ENCODE measurements at places on chromosomes 4 and X.

GRCh38 chr4:54050214-54050904 is 14.0 kb downstream of the CHIC2 start:
- DNase-seq: no peak

DNA sequence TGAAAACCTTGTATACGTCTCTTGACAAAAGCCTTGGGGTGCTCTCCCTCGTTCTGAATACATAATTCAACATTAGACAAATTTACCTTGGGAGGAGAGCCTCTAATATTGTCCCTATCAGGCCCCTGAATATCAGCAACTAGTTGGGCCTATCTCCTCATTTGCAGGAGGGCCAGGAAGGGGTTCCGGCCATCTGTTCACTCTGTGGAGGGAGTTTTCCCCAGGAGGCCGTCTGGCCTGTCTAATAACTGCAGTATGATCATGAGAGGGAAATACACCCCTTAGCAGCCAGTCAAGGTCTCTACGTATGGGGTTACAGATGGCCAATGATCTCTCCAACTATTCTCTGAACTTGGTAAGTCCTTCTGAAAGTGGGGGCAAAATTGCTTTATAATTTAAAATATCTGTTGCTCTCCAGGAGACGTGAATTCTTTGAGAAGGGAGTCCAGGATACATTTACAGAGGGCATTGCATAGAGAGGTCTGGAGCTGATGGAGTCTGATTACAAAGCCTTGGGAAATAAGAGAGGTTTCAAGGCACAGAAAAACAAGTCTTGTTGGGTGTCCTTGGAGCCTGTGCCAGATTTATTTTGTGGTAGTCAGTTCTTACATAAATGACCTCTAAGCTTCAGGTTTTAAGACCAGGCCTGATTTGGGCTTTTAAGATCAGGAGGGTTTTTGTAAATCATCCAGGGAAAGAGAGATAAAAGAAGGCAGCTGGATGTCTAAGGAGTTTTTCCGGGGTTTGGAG is 48.2 kb upstream of the UXT start:
- no peak for DNase-seq

DNA sequence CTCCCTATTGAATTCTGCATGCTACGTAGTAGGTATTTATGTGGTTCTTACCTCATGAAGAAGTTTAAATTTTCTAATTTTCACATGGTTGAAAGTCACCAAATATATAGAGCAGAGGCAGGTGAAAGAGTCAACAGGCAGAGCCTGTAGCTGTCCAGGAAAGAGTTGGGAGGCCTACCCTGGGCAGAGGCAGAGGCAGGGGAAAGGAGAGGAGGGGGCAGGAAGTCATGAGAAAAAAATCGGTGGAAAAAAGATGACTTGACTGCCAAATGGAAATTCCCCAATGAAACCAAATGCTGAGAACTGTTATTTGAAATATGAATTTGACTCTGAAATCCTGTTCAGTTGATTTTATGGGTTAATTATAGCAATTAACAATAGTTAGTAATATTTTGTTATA is 23.1 kb upstream of the GPR34 start:
- DNase-seq: no peak

GRCh38 chrX:115584696-115585095 is 23.7 kb downstream of the PLS3 start:
- no peak for DNase-seq

DNA sequence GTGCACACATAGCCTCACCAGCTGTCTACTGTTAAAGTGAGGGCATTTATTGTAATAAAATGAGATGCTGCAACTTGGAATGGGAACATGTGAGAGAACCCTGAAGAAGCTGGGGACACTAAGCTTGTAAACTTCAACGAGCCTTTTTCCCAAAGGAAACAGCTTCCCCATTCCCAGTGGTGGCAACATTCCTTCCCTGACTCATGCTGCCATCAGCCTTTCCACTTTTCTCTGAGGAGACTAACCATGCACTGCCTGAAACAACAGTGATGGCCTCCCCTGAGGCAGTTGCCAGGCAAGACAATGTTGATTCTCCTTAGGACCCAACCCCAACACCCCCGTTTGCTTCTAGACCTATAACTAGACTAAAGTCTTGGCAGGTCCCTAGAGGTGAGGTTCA is 928.3 kb downstream of the GLUD2 start:
- DNase-seq: no peak

DNA sequence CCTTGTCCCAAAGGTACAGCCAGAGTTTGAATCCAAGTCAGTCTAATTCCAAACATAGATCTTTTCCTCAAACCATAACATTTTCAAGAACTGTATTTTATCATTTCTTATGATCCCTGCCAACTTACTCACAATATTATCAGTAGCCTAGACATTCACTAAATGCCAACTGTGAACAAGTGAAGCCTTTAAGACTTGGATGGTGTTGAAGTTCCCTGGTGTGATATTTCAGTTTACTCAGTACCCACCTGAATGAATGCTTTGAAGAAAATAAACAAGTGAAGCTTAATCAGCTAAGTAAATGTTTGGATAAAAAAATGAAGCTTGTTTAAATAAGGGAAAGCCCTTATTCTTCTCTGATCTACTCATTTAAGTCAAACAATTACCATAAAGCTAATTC is 1028.3 kb downstream of the DMD start:
- no peak for DNase-seq

DNA sequence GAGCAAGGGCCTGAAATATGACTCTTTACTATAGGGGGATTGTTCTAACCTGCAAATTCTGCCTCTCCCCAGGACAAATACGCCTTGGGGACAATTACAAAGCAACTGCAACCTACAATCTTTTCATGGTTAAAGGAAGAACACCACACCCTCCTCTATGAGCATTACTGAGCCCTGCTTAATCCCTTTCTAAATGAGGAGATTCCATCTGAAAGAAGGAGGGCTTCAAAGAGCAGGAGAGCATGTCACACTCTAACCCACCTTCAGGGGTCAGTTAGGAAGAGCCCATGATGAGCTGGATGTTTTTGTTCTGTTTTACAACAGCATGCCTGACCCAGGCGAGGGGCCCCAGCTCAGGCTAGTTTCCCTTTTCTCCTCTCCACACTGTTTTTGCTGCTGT is 134.0 kb upstream of the ANXA3 start:
- DNase-seq: no peak

- DNase-seq: no peak
These were observed 53.8 kb upstream of the HGFAC start for GRCh38 chr4:3387943-3388361.

GRCh38 chr4:59655996-59656395 is 1544.1 kb upstream of the ADGRL3 start:
- no peak for DNase-seq

- no peak for DNase-seq
These were observed 6.9 kb downstream of the CYTL1 start for GRCh38 chr4:5012244-5012898.

DNA sequence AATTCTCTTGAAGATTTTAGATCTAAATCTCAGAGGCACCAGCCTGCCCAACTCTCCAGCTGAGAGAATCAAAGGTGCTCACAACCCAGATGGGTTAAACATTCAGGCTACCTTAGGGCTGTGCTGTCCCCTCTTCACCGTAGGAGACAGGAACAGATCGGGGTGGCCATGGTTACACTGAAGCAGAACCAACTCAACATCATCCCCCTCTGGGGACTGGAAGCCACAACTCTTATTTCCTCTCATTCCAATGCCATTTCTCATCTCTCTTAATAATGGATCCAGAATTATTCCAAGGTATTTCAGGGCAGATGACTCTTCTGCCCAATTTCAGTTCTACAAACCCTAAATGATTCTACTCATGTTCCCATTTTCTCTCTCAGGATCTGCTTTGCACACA is 109.7 kb downstream of the NKX6-1 start:
- DNase-seq: no peak

Measured in stimulated activated CD4-positive, alpha-beta T cell treated with anti-CD3 and anti-CD28 coated beads, Interleukin-15, amount 100 ng/mL, for 1 hour (primary cell).